Transverse colon (tissue), 4 donors: ENCODE measurements at places on chromosomes 11 and 22. TPM values are rescaled to one million over a fixed set of nuclear protein-coding genes. Genes with fewer than 3 reads are reported as not detected.

Gene SYT8
- total RNA-seq, result not detected

Gene TTLL1
- total RNA-seq, result 3.8 TPM

Gene CCDC116
- total RNA-seq, result not detected

Gene NXPE2
- 29.1 TPM for total RNA-seq

Gene YPEL4
- not detected for total RNA-seq

Gene BIRC3
- total RNA-seq, result 57.8 TPM

Gene OR1S2
- total RNA-seq, result not detected

DNA sequence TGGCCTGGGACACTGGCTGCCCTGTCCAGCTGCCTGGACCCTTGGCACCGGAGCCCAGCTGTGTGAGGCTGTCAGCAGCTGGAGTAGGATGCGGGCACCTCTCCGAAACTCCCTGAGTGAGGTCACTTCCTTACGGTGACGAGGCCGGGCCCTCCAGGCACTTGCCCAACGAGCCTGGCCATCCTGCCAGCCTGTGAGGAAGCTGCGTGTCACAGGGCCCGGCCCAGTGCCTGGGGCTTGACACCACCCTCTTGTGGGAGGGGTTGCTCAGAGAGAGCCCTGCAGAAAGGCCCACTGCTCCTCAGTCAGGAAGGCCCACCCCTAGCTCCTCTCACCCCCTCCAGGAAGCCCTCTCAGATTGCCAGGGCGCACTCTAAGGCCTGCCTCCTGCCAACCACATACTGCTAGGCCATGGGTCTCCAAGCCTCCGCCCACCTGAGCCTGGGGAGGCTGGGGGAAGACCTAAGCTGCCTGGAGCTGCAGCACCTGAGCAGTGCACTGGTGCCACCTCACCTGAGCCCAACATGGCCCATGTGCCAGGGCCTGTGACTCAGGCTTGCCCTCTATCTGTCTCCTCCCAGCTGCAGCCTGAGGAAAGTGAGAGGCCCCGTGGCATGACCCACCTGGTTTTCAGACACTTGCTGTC, 4.3 kb upstream of the PHLDA2 start:
- peak; percentile 70 for DNase-seq
- H3K4me1 ChIP-seq, result peaks cover 14% of the 10 kb centered on the region
- H3K36me3 ChIP-seq, result no peaks in the 10 kb centered on the region

DNA sequence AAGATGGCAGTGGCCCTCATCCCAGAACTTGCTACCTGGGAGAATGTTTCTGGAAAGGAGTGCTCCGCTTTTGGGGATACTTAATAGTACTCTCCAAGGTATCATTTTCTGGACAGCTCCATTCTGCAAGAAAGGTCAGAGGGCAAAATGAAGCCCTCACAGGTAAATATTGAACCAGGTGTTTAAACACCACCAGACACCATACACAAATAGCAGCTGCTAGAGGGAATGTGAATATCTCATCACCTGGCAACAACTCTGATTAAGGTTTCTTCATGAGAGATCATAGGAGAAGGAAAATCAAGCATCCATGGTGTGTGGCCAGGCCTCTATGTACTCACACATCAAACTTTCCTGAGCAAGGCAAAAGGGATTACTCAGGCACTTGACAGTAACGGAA, 226.1 kb upstream of the FAT3 start:
- DNase-seq, result no peak
- no peaks in the 10 kb centered on the region for H3K27me3 ChIP-seq
- no peak overlapping the region for H3K27ac ChIP-seq

- no peak overlapping the region for H3K27ac ChIP-seq
- no peaks in the 10 kb centered on the region for H3K4me1 ChIP-seq
- DNase-seq, result no peak
Observed at GRCh38 chr11:110283862-110284261, 12.6 kb downstream of the RDX start.

GRCh38 chr11:125356797-125357196, 139.3 kb downstream of the FEZ1 start:
- H3K27me3 ChIP-seq, result no peaks in the 10 kb centered on the region
- no peaks in the 10 kb centered on the region for H3K36me3 ChIP-seq
- no peak overlapping the region for H3K4me3 ChIP-seq
- no peak overlapping the region for H3K27ac ChIP-seq
- H3K4me1 ChIP-seq, result no peaks in the 10 kb centered on the region
- no peak for DNase-seq

- no peaks in the 10 kb centered on the region for H3K4me1 ChIP-seq
- H3K27ac ChIP-seq, result no peak overlapping the region
- DNase-seq, result no peak
- no peaks in the 10 kb centered on the region for H3K27me3 ChIP-seq
Observed at GRCh38 chr11:94481342-94481741, 12.3 kb downstream of the MRE11 start.

DNA sequence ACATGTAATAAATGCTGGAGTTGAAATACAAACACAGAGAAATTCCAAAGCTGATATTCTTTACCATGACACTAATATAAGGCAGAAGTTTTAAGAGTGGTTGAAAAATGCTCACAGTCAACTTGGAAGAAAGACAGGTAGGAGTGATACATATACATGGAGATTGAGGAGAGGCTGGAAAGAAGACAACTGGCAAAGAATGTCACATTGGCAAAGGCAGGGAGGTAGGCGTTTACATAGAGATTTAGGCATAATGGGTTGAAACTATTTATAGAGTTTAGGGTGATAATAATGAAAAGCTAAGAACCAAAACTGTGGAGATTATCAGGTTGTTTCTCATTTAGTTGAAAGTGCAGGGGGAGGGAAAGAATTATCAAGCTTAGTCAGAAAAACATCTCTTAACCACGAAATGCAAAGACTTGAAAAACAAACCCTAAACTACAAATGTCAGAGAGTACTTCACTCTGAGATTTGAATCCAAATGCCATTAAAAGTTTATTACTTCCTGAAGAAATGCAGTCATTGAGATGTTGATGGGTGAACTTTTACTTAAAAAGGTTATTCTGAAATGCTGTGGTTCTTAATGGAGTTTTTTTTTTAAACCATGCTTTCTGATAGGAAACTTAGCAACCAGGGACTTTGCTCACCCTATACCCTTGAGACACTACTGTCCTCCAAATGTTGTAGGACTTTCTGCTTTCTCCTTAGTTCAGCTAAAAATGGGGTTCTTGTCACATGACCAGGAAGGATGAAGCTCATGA, 138.4 kb upstream of the CCDC90B start:
- no peaks in the 10 kb centered on the region for H3K36me3 ChIP-seq
- H3K27me3 ChIP-seq, result no peaks in the 10 kb centered on the region
- no peak overlapping the region for H3K27ac ChIP-seq
- no peaks in the 10 kb centered on the region for H3K4me1 ChIP-seq
- DNase-seq, result no peak
- H3K4me3 ChIP-seq, result no peak overlapping the region

- no peak overlapping the region for H3K4me3 ChIP-seq
- no peaks in the 10 kb centered on the region for H3K4me1 ChIP-seq
- H3K27me3 ChIP-seq, result no peaks in the 10 kb centered on the region
- DNase-seq, result no peak
- H3K36me3 ChIP-seq, result no peaks in the 10 kb centered on the region
- H3K27ac ChIP-seq, result no peak overlapping the region
Observed at GRCh38 chr11:122478986-122479385, 176.5 kb upstream of the UBASH3B start.

DNA sequence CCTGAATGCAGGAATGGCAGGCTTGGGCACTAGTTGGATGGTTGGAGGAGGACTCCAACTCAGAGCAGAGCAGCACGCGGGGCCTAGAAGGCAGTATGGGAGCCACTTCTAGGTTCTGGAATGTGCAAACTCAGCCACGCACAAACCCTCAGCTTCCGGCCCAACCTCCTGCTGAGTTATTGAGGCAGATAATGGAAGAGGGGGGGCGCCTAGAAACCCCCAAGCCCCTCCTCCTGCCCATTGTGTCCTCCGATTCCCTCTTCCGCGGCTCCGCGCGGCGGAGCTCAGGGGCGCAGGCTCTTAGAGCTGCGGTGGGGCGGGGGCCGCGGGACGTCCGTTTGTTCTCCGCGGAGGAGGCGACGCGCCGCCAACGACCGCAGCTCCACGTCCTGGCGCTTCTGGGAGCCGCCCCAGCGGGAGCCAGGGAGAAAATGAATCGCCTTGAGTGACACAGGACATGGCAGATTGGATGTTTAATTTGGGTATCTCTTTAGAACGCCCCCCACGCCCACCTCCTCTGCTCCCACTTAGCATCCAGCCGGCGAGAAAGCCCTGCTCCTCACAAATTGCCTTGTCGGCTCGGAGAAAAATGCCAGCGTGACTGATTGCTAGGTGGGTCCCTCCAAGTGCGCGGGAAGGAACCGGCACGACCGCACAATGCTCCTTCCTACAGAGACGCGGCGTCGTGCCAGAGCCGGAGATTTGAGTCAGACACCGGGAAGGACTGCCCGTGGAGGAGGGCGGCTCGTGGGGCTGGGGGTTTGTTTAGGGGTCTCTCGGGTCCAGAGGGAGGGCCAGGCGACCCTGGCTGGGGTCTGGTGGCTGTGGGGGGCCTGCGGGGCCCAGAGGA, 144.6 kb downstream of the NECTIN1 start:
- no peak overlapping the region for H3K27ac ChIP-seq
- no peak for DNase-seq
- peak overlapping the region; percentile 45 for H3K4me3 ChIP-seq
- peaks cover 47% of the 10 kb centered on the region for H3K27me3 ChIP-seq
- H3K36me3 ChIP-seq, result no peaks in the 10 kb centered on the region

GRCh38 chr11:114058871-114059277, 637 bp upstream of the ZBTB16 start:
- peak; percentile 51 for DNase-seq
- H3K4me3 ChIP-seq, result peak overlapping the region; percentile 71
- H3K4me1 ChIP-seq, result peaks cover 31% of the 10 kb centered on the region
- H3K27me3 ChIP-seq, result peaks cover 12% of the 10 kb centered on the region

DNA sequence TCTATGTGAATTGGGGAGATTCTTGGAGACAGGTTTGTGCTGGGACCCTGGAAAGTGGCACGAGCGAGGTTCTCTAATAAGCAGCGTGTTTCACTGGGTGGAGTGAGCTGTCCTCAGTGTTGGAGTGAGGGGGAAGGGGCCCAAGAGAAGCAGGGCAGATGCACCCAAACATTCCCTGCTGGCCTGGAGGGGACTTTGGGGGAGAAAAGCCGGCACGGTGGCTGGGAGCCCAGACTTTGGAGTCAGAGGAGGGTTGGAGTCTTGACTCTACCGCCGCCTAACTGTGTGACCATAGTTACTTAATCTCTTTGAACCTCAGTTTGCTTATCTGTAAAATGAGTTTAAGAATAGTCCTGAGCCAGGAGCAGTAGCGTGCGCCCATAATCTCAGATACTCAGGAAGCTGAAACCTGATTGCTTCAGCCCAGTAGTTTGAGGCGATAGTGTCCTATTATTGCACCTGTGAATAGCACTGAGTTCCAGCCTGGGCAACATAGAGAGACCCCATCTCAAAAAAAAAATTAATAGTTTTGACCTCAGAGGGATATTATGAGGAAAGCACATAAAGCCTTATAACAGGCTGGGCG, 614 bp downstream of the NR1H3 start:
- peak overlapping the region; percentile 19 for H3K4me3 ChIP-seq
- peak overlapping the region; percentile 83 for H3K27ac ChIP-seq
- H3K27me3 ChIP-seq, result no peaks in the 10 kb centered on the region
- no peaks in the 10 kb centered on the region for H3K36me3 ChIP-seq
- no peak for DNase-seq

DNA sequence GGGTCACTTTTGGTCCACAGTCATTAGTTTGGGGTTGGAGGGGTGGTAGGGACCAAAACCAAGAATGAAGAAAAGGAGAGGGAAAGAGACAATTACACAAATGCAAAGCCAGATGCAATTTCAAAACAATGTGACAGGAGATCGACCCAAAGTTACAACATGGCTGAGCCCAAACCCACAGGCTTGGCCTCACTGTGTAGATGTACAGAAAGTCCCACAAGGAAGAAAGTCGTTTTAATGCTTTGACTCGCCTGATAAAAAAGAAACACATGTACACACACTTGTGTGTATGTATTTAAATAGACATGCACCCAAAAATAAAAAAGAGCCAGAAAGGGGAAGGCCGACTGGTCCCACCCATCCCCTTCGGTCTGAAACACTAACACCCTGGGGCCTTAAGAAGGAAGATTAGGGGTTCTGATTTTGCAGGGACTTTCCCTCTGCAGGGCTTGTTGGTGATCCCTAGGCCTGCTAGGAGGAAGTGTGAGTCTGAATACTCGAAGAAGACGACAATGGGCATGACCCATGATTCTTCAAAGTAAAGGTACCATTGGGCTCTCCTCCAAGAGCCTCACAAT, 104.1 kb downstream of the ETS1 start:
- no peak overlapping the region for H3K4me3 ChIP-seq
- DNase-seq, result no peak
- peak overlapping the region; percentile 67 for H3K27ac ChIP-seq
- peaks cover 15% of the 10 kb centered on the region for H3K36me3 ChIP-seq
- H3K4me1 ChIP-seq, result peaks cover 7% of the 10 kb centered on the region
- no peaks in the 10 kb centered on the region for H3K27me3 ChIP-seq

DNA sequence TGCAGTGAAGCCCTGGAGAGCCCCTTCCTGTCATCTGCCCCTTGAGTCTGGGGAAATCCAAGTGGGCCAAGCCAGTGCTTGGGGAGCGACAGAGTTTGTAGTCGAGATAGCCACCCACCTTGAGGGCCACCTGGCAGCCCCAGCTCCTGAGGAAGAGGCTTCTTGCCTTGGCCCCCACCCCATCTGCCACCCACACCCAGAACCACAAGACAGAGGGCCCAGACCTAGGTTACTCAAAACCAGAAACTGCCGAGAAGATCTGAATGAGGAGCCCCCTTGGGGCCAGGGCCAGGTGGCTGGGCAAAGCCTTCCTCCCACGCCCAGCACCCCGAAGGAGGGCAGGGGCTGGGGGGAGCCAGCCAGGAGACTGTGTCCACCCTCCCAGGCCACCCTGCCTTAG, 18.8 kb upstream of the PRR5 start:
- no peak overlapping the region for H3K27ac ChIP-seq
- no peaks in the 10 kb centered on the region for H3K27me3 ChIP-seq
- H3K36me3 ChIP-seq, result no peaks in the 10 kb centered on the region
- no peak overlapping the region for H3K4me3 ChIP-seq
- no peak for DNase-seq

- no peak overlapping the region for H3K4me3 ChIP-seq
- no peaks in the 10 kb centered on the region for H3K27me3 ChIP-seq
- H3K27ac ChIP-seq, result no peak overlapping the region
- no peaks in the 10 kb centered on the region for H3K36me3 ChIP-seq
Observed at GRCh38 chr11:32079553-32079952, 11.3 kb upstream of the RCN1 start.

DNA sequence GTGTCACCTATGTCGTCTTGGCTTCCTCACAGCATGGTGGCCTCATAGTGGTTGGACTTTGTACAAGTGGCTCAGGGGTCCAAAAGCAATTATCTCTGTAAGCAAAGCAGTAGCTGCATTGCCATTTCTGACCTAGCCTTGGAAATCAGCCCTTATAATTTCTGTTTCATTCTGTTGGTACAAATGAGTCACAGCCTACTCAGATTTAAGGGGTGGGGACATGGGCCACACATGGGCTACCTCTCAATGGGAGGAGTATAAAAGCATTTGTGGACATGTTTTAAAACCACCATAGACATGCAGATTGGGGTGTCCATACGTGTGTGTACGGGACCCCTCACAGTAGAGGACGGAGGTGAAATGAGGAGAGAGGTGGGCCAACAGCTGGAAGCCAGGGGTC, 41.6 kb downstream of the CHRDL2 start:
- no peaks in the 10 kb centered on the region for H3K4me1 ChIP-seq
- H3K27me3 ChIP-seq, result no peaks in the 10 kb centered on the region
- no peaks in the 10 kb centered on the region for H3K36me3 ChIP-seq
- no peak overlapping the region for H3K27ac ChIP-seq
- H3K4me3 ChIP-seq, result no peak overlapping the region
- no peak for DNase-seq

GRCh38 chr11:59769828-59770227, 14.7 kb downstream of the STX3 start:
- H3K27ac ChIP-seq, result no peak overlapping the region
- no peak overlapping the region for H3K4me3 ChIP-seq
- no peaks in the 10 kb centered on the region for H3K36me3 ChIP-seq
- no peaks in the 10 kb centered on the region for H3K27me3 ChIP-seq
- DNase-seq, result no peak
